ENCODE measurements at places on chromosomes 5 and 9. TPM values are rescaled to one million over a fixed set of nuclear protein-coding genes. Genes with fewer than 3 reads are reported as not detected.

Gene FSD1L
- 6.9 TPM for total RNA-seq

DNA sequence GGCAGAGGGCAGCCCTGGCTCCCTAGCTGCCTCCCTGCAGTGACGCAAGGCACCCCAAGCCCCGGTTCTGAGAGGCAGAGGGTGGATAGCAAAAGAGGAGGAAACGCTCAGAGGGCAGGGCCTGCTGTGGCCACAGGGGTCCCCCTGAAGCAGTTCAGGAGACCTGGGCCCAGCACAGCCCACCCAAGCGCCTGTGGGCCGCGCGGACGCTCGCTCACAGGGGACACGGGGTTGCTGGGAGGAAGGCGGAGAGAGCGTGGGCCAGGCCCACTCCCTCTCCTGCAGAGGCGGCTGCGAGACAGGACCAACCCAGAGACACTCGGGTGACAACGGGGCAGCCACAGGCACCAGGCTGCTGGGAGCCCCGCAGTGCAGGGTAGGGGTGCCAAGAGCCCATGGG lies 7.9 kb upstream of the TMEM210 start:
- no peak for DNase-seq

DNA sequence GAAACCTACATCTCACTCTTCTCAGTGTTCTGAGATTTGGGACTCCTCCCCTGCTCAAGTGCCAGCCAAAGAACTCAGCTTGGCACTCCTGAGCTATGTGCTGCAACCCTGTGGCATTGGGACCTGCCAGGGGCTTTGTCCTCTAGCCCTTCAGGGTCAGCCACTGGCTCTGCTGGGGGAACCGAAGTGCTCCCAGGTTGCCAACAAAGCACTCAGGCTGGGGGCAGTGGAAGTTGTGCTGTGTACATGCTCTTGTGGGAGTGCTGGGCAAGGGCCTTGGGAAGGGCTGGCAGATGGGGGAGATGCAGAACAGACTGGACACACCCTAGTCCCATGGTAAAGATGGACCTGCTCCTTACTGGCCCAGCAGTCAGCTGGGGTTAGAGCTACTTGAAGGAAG lies 498.6 kb downstream of the CAAP1 start:
- no peak for DNase-seq

- peak; percentile 89 for DNase-seq
Observed at GRCh38 chr5:172800088-172800551, 29.1 kb upstream of the DUSP1 start.

Gene PCDHB14
- total RNA-seq = 7.5 TPM

GRCh38 chr9:128891321-128892220 lies 9.6 kb downstream of the LRRC8A start:
- DNase-seq = no peak

- no peak for DNase-seq
Observed at GRCh38 chr9:109989296-109989695, 209.3 kb downstream of the PALM2AKAP2 start.

GRCh38 chr9:312596-313320 lies 98.1 kb downstream of the DOCK8 start:
- DNase-seq = no peak

- no peak for DNase-seq
Observed at GRCh38 chr5:60102961-60103693, 209.6 kb upstream of the PDE4D start.

Gene UBE2QL1
- total RNA-seq = 1.6 TPM

GRCh38 chr5:84057211-84057610 lies 327.5 kb downstream of the EDIL3 start:
- no peak for DNase-seq

- no peak for DNase-seq
Observed at GRCh38 chr9:68895741-68896478, 118.0 kb downstream of the PRKACG start.

GRCh38 chr5:88979244-88979643 lies 96.3 kb upstream of the MEF2C start:
- DNase-seq = no peak

- DNase-seq = no peak
Observed at GRCh38 chr5:26326153-26326759, 712.1 kb downstream of the CDH9 start.

Gene RNF130
- total RNA-seq = 95.8 TPM

Gene C5orf34
- total RNA-seq = 2.0 TPM

GRCh38 chr9:109387856-109388255 lies 67.0 kb upstream of the EPB41L4B start:
- DNase-seq = no peak

DNA sequence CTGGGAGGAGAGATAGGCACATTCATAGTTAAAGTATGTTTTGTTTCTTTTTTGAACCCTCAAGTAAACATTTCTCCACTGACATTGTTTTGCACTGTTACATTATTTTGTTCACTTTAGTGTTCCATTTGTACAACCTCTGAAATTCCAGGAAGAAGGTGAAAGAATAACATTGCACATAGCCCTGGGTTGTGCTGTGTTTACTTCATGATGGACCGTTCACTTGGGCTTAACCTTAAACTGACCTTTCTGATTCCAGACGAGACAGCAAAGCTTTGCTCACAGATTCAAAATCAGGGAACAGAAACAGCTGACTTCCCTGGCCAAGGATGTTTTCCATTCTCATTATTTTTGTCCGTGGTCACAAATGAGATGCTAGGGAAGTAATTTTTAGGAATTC lies 42.8 kb upstream of the GDNF start:
- DNase-seq = no peak

- no peak for DNase-seq
Observed at GRCh38 chr5:143085319-143085917, 315.2 kb downstream of the ARHGAP26 start.

Gene TLE1
- total RNA-seq = 32.7 TPM

DNA sequence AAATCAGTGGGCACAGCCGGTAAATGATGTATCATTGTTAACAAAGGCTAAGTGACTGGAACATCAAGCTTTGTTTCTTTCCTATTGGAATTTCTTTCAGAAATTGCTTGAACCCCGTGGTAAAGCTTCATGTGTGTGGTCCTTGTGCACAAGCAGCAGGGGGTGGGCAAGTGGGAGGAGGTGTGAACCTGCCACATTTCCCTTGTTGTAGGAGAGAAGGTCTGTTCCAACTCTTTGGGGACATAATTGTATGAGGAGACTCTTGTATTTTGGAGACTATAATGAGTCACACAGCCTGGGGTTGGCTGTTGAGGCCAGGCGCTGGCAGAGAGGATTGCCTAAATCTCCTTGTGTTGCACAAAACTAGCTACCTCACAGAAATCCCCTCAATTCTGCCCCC lies 620.5 kb downstream of the IRX1 start:
- DNase-seq = no peak

Gene MXD3
- 9.1 TPM for total RNA-seq

DNA sequence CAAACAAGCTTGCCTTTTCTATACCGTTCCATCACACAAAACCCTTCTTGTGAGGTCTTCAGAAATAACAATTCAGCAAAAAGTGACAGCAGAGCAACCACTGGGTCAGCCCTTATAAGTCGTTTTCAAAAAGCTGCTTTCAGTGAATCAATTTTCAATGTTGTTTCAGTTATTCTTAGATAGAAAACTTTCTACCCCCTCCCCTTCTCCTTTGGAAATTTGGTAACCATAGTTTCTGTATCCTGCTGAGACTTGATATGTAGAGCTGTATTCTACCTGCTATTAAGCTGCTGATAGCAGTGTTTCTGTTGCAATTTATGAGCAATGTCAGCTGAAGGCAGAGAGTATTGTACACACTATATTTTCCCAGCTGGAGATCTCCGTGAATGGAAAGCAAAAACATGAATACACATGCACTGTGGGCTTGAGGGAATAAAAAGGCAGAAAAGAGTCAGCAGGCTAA lies 75.7 kb downstream of the ZNF608 start:
- no peak for DNase-seq

Gene BRINP1
- total RNA-seq = 0.48 TPM

DNA sequence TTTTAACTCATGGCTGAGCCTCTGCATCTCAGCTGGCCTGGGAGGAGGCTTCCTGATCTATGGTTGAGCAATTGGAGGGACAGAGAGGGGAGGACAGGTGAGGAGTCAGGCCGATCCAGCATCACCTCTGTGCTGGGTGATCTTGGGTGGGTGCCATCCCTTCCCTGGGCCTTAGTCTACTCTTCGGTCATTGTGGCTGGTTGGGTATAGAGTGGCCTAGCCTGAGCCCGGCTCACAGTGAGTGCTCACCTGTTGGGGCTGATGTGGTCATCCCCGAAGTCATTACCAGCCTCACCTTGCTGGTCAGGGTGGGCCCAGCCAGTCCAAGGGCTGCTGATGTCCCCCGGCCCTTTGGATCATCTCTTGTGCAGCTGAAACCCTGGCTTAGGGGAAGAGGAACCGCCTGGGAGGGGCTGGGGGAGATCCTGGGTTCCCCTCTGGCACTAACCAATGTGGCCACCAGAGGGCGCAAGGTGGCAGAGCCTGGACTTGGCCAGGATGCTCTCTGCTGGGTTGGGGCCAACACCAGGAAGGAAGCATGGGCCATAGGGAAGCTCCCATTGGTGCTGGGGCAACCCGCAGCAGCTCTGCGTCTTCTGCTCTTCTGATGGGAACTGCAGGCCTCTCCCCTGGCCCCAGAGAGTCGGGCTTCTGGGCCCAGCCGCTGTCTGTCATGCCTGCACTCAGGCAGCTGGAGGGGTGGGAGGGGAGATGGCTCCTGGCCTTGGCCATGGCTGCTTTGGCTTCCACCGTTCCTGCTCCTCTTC lies 17.3 kb upstream of the ODF2 start:
- peak; percentile 97 for DNase-seq

GRCh38 chr5:118007262-118007661 lies 981.1 kb downstream of the DTWD2 start:
- no peak for DNase-seq

Gene MLANA
- not detected for total RNA-seq

DNA sequence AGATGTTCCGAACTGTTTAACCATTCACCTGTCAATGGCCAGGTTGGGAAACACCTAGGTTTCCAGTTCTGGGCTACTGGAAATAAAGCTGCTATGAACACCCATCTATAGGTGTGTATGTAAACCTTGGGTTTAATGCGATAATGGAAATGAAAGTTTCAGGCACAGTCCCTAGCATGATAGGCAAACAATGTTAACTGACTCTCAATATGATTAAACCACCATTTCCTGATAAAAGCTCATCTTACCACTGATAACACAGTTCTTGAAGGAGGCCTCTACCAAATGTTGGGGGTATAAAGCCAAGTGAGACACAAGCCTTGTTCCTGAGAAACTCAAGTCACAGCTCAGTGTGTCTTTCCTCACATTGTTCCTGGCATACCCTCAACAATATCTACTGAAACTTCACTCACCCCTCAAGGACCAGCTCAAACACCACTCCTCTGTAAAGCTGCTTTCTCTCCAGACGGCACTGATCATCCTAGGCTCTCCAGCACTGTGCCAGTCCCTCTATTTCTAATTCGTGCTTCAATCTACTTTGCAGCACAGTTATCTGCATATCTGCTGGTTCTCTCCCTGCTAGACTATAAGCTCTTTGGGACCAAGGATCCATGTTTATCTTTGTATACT lies 15.8 kb downstream of the RAB14 start:
- no peak for DNase-seq

DNA sequence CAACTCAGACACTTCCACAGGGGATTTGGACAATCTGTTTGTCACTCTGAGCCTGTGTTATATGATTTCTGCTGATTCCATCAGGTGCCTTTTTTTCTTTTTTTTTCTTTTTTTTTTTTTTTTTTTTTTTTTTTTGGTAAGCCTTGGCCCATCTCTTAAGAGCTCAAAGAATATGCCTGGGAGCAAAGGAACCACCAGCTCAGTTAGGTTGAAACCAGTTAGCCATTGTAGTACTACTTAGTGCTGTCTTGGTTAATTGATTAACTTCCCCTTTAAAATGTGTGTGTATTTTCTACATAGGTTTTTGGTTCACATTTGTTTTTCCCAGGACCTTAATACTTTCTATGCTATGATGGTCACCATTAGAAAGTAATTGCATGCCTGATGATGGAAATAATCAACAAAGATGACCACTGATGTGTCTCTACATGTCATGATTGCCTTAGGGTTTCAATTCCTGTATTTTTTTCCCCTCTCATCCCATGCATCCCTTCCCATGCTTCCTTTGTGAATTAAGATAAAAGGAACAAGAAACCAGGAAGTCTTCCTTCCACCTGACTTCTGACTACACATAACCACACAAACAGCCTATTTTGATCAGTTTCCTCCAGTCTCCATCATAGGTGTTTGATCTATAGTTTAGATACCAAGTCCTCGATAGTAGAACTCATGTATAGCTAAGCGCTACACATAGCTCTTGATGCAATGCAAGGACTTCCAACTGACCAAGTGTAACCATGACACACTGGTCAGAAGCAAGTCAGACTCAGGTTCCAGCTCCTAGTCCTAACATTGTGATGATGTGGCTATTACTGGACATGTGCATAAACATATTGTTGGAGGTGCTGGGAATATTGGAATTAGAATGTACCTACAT lies 306.1 kb downstream of the EFNA5 start:
- DNase-seq = no peak

DNA sequence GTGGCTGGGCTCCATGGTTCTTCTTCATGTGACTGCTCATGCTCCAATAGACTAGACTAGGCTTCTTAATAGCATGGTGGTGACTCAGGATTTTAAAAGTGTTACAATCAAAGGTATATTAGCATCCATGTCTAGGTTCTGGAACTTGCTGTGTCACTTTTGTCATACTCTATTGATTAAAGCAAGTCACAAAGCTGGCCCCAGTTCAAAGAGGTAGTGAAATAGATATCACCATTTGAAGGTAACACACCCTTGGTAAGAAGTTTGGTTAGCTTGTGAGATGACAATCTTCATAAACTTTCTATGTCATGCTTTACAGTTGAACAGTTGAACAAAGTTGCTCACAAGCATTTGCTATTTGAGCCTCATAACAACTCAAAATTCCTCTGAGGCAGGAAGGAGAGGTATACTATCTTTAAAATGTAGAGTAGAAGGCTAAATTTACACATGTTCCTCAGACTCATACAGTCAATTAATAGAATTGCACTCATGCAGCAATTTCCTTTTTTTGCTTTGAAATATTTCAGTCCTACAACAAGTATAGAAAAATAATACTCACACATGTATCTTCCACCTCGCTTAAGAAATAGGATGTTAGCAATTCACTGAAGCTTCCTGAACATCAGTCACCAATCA lies 56.8 kb upstream of the TMEM252 start:
- DNase-seq = no peak

- DNase-seq = no peak
Observed at GRCh38 chr9:71761938-71762353, 6.4 kb downstream of the CEMIP2 start.

Gene BNC2
- total RNA-seq = 69.0 TPM

GRCh38 chr5:7053528-7054209 lies 340.4 kb downstream of the TENT4A start:
- DNase-seq = no peak

Gene LHX3
- not detected for total RNA-seq
